ENCODE measurements at places on chromosomes 4 and X. TPM values are rescaled to one million over a fixed set of nuclear protein-coding genes. Genes with fewer than 3 reads are reported as not detected.

Gene PPP1R3F
- 6.8 TPM for total RNA-seq

Gene DTHD1
- total RNA-seq, result not detected

Gene ODAM
- total RNA-seq, result not detected

Gene ZCCHC12
- not detected for total RNA-seq

Gene RBMXL3
- total RNA-seq, result not detected

Gene MTTP
- total RNA-seq, result not detected

Gene FAM114A1
- total RNA-seq, result 89.1 TPM

DNA sequence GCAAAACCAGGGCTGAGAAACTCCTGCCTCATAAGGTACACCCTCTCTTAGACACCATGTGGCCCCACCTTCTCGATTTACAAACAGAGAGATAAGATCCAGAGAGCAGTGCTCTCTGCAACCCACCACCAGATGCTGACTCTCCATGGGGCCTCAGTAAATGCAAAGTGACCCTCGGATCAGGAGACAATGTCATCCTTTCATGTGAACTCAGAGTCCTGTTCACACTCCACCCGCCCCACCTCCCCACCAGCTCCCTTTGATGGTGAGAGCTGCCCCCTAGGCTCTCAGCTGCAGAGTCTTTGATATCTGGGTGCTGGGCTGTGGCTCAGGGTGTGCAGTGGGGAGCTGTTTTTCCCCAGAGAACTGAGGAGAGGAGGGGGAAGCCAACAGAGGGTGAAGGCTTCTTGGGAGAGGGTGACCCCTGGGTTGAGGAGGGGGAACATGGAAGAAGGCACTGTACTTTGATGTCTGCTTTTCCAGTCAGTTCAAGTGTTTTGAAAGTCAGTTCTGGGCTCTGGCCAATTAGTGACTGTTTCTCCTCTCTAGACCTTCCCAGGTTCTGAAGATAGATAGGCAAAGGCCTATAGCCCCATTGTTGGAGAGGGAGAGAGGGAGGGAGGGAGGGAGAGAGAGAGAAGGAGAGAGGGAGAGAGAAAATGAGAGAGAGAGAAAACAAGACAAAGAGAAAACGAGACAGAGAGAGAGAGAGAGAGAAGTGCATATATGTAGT, 88.2 kb downstream of the SCD5 start:
- no peak overlapping the region for H3K27ac ChIP-seq
- H3K4me1 ChIP-seq, result peaks cover 10% of the 10 kb centered on the region
- no peak for DNase-seq
- H3K4me3 ChIP-seq, result no peak overlapping the region

- no peaks in the 10 kb centered on the region for H3K4me1 ChIP-seq
- H3K27me3 ChIP-seq, result no peaks in the 10 kb centered on the region
- H3K27ac ChIP-seq, result no peak overlapping the region
- DNase-seq, result no peak
Observed at GRCh38 chr4:27791640-27792039, 931.0 kb downstream of the STIM2 start.

DNA sequence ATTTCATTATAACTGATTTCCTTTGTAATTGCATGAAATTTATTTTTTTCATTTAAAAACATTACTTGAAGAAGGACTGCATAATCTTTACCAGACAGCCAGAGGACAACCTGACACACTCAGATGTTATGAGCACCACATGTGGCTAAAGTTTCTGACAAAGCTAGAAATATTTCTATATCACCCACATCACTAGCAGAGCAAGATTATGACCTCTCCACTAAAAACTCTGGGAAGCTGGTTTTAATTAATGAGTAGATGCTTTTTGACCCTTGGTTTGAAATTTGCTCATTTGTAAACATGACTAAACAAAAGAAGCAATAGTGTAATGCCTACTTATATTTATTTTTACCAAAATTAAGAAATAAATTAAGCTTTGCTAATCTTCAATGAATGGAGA, 661.5 kb upstream of the EPHA5 start:
- no peak overlapping the region for H3K27ac ChIP-seq
- H3K4me1 ChIP-seq, result no peaks in the 10 kb centered on the region
- no peaks in the 10 kb centered on the region for H3K36me3 ChIP-seq
- no peaks in the 10 kb centered on the region for H3K27me3 ChIP-seq
- DNase-seq, result no peak
- no peak overlapping the region for H3K4me3 ChIP-seq

DNA sequence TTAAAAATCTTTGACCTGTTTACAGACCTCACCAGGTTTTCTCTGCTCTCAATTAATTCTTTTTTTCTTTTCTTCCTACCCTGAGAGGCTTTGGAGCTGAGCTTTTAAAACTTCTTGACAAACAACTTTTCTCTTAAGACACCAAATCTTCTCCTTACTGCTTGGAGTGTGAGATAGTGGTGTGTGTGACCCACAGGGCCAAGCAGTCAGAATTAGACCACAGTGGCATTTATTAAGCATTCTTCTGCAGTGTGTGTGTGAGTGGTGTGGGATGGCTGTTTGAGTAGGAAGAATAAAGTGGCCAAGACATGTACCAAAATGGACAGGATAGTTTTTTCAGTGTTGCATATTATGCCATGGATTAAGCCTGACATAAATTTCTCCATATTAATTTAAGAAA, 665.1 kb downstream of the RAPGEF2 start:
- no peaks in the 10 kb centered on the region for H3K36me3 ChIP-seq
- 0 out of 2 replicates have a peak, but pooled peaks cover 3% of the 10 kb centered on the region for H3K4me1 ChIP-seq
- no peaks in the 10 kb centered on the region for H3K27me3 ChIP-seq
- DNase-seq, result no peak
- H3K4me3 ChIP-seq, result no peak overlapping the region
- no peak overlapping the region for H3K27ac ChIP-seq

DNA sequence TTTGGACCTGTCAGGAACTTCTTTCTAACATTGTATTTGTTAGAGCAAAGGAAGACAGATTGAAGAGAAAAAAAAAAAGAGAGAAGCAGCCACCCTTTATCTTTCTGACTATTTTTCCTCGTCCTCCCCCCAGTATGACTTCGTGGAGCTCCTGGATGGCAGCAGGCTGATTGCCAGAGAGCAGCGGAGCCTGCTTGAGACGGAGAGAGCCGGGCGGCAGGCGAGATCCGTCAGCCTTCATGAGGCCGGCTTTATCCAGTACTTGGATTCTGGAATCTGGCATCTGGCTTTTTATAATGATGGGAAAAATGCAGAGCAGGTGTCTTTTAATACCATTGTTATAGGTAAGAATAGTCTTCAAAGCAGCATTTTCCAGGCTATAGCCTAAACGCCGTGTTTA, 237.7 kb downstream of the DCTD start:
- no peaks in the 10 kb centered on the region for H3K36me3 ChIP-seq
- H3K27me3 ChIP-seq, result no peaks in the 10 kb centered on the region
- H3K4me3 ChIP-seq, result no peak overlapping the region
- no peak for DNase-seq
- H3K27ac ChIP-seq, result no peak overlapping the region

DNA sequence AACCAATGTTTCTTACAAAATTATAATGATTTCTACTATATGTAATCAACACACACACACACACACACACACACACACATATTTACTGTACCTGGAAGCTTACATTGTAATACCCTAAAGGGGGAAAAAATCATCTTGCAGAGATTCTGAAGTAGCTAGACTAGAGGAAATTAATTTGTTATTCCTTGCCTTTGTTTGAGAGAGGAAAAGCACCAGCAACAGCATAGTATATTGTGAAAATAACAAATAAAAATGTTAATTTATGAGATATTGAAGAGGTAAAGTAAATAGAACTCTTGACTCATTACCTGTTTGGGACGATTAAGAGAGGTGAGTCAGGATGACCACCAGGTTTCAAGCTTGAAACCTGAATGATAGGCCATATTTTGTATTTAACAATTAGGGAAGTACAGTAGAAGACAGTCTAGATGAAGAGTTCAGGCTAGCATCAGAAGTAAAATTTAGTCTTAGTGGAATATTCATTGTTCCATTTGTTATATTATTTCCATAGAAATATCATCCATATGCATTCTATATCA, 873.4 kb upstream of the PCDH10 start:
- no peak overlapping the region for H3K4me3 ChIP-seq
- no peaks in the 10 kb centered on the region for H3K4me1 ChIP-seq
- H3K36me3 ChIP-seq, result no peaks in the 10 kb centered on the region
- DNase-seq, result no peak
- H3K27me3 ChIP-seq, result no peaks in the 10 kb centered on the region

GRCh38 chrX:152601848-152602616, 35.7 kb upstream of the GABRQ start:
- H3K27ac ChIP-seq, result no peak overlapping the region
- H3K4me1 ChIP-seq, result peaks cover 7% of the 10 kb centered on the region
- peak; percentile 25 for DNase-seq

Data from SJSA1 (cell line).